ENCODE measurements at places on chromosomes 16 and 17.

DNA sequence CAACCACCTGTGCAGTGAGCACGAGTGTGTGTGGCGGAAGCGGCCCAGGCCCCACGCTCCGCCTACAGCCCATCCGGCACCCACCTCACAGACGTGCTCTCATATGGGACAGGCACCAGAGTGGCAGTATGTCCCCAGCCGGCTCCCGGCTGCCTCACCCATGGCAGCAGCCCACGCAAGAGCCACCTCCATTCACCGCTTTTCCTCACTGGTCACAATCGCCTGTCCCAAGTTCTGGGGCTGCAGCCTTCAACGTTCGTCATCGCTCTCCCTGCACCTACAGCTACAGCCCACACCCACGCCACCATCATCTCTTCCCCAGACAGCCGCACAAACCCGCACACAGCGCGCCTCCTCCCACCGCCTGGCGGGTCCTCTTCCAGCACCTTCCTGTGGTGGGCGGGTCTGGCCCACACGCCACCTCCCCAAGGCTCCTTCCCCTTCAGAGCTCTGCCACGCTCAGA lies 17.5 kb upstream of the TRAP1 start:
- DNase-seq, result no peak

DNA sequence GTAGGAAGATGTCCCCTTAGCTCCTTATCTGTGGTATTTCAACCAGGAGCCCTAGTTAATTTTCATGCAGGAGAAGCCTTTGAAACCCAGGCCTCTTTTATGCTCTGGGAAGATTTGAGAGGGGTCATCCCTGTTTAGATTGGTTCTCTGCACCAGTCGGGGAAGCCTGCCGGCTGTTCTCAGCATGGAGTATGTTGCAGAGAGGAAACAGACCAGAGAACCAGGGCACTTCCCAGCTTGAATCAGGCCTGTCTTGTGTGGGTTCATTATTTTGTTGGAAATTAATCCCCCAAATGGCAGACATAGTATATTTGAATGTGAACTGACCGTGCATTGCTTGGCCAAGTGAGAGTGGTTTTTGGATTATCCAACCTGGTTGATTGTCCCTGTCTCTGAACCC lies 1082.1 kb upstream of the RBFOX1 start:
- DNase-seq, result no peak

DNA sequence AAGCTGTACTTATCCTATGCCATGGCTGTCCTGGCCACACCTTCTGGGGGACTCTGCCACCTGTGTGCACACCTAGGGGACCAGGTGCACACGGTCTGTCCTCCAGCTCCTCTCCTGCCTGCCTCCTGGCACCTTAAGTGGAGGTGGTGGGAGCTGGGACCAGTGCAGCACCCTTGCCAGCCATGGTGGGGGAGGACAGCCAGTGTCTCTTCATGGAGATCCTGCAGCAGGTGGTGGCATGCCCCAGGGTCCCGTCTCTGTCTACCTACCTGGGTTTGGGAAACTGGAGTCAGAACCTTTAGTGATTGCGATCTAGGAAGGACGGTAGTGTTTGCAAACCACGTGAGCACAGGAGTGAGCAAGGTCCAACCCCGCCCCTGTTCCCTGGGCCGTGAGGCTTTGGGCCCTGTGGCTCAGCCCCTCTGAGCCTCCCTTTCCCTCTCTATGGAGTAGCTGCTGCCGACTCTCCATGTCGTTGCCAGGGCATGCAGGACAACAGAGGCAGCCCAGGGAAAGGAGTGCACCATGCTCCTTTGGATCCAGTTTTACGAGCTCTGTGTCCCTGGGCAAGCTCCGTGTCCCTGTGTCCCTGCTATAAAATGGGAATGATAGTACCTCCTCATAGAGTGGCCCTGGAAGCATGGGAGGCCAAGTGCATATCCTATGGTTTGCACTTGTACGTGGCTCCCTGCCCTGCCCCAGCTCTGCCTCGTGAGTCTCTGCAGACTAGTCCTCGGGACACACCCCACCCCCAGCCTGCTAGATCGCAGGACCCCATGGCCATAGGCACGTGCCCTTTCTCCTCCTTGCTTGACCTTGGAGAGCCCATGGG lies 7.1 kb downstream of the ADGRG1 start:
- DNase-seq, result no peak

- no peak for DNase-seq
Measured at GRCh38 chr17:13885953-13886889, 183.1 kb upstream of the COX10 start.

GRCh38 chr17:66652840-66653507 lies 181.9 kb upstream of the CACNG5 start:
- DNase-seq, result no peak

DNA sequence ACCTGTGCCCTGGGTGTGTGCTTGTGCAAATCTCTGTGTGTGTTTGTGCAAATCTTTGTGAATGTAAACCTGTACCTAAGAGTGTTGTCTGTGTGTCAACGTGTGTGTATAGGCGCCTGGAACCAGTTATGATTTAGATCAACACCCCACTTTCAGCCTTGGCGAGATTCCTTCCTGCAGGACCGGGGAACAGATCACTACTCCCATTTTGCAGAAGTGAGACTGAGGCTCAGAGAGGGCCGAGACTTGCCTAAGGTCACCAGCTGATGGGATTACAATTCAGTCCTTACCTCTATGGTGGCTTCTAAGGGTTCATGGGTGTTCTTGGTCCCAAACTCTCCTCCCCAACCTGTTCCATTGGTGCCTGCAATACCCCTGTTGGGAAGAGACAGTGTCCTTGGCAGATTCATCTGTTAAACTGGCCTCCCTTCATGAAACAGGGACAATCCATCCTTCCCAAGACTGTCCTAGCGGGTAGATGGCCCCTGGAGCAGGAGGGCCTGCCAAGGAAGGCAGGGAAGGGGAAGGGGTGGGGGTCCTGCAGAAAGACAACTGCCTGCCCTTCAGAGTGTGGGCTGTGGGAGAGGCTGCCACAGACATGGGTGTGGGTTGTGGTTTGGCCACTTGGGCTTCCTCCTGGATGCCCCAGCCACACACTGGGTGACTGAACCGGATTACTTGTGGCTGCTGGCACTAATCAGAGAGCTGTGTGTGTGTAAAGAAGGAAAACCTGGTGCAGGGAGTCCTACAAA lies 6.9 kb upstream of the MAPK7 start:
- DNase-seq, result peak; percentile 25

GRCh38 chr16:24497440-24497839 lies 41.9 kb upstream of the RBBP6 start:
- DNase-seq, result no peak

GRCh38 chr17:81511554-81511803 lies 1.1 kb downstream of the ACTG1 start:
- no peak for DNase-seq

DNA sequence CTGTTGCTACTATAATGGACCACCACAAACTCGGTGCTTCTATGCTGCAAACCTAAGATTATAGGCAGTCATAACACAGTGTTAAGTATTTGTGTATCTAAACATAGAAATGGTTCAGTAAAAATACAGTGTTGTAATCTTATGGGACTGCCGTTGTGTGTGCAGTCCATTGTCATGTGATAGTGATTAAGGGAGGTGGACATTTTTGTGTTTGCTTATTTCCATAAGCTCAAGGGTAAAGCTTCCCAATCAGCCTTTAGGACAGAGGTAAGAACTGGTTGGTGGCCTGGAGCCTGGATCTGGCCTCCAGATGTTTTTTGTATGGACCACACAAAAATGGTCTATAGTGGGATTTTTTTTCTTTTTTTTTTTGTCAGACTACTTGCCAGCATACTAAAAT lies 29.9 kb downstream of the WWOX start:
- no peak for DNase-seq

DNA sequence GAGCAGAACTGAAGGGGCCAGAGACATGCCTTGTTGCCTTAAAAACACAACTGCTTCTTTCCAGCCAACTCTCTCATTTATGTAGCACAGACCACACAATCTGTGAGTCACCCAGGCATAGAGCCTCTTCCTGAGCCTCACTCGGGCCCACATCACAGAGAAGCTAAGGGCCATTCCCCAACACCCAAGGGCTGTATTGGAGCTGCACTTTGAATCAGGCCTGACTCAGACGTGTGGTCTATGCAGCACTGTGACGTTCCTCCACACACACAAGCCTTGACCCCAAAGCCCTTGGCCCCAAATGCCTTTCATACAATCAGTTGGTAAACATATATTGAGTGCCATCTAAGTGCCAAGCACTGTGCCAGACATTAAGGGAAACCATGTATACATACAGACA lies 308.9 kb upstream of the DYNLRB2 start:
- no peak for DNase-seq

DNA sequence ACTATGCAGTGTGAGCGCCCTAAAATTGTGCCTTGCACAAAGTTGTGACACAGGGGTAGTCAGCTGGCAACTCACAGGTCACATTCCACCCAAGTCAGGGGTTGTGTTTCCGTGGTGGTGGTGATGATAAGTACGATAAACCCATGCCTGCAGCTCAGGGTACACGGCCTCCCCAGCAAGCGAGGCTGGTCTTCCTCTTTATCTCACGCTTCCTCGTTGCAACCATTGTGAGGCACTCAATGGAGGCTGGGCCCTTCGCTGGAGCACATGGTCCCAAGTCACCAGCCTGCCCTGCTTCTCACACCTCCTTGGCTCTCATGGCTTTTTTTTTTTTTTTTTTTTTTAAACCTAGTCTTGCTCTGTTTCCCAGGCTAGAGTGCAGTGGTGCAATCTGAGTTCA lies 307.5 kb downstream of the CPPED1 start:
- no peak for DNase-seq

GRCh38 chr17:40419559-40420331 lies 2.0 kb upstream of the TOP2A start:
- peak; percentile 67 for DNase-seq

- no peak for DNase-seq
Measured at GRCh38 chr16:83623892-83624291, 183.9 kb upstream of the HSBP1 start.

- DNase-seq, result no peak
Measured at GRCh38 chr16:970386-970765, 408 bp downstream of the LMF1 start.

- DNase-seq, result no peak
Measured at GRCh38 chr17:48611681-48612455, 1.1 kb upstream of the HOXB7 start.

GRCh38 chr17:63578769-63579111 lies 22.0 kb upstream of the TACO1 start:
- DNase-seq, result no peak

- no peak for DNase-seq
Measured at GRCh38 chr16:51236583-51236982, 85.5 kb upstream of the SALL1 start.

- peak; percentile 80 for DNase-seq
Measured at GRCh38 chr17:78242024-78242742, 10.8 kb downstream of the TMEM235 start.

DNA sequence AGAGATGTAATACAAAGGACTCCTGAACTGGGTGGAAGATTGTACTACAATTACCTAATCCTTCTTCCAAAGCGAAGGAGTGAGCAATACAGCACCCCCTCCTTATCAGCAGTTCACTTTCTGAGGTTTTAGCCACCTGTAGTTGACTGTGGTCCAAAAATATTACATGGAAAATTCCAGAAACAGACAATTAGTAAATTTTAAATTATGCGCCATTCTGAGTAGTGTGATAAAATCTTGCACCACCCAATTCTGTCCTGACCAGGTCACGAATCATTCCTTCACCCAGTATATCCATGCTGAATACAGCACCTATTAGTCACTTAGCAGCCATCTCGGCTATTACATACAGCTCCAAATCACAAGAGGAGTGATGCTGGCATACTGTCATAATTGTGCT lies 23.2 kb downstream of the VPS53 start:
- DNase-seq, result no peak

DNA sequence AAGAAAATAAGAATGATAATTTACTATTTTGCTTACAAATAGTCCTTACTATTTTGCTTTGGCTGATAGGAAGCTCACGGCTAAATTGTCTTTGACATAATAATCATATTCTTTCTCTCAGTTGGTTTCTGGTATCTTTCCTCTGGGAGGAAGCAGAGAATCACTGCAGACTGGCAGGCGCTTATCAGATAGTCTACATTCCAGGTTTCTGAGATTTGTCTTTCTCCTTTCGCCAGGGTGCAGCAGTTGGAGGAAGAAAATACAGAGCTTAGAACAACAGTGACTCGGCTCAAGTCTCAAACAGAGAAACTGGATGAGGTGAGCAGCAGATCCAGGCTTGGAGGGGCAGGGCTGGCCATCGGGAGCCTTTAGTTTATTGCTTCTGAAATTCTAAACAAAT lies 136.1 kb downstream of the RAB11FIP4 start:
- DNase-seq, result no peak

GRCh38 chr17:46911311-46911710 lies 11.6 kb upstream of the GOSR2 start:
- DNase-seq, result no peak

DNA sequence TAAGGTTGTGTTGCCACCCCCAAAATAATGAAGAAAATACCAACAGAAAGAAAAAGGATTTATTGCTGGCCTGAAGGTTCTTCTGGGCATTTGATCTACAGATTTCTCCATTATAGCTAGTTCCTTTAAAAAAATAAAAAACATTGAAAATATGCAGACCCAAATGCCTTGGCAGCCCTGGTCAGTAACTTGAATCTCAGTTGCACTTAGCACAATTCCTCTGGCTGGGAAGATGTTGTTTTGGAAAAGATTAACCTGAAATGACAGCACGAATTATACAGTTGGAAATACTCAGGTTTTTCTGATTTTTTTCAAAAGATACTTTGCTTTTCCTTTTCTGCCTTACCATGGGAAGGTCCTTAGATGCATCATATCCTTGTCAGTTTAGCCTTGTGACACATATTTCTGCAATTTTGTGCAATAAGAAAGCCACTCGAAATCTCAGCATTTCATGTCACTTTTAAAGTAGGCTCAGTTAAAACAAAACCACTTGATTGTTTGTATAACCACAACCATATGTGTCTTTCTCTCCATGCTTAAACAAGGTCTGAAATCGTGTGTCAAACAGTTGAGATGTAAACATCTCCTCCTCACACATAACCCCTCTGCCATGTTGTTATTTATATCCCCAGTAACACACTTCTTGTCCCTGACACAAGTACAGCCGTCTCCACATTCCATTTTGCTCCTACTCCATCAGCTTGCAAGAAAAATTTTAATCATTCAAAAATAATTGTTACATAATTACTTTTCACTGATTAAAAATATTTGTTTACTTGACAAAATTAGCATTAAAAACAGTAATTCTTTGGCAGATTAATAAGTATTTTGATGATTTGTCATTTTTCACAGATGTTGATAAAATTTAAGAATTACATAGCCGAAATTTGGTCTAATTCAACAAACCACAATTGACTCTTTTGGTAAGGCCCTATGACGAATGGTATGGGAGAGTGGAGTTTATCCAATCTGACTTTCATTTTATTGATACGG lies 61.1 kb downstream of the SIAH1 start:
- no peak for DNase-seq

- DNase-seq, result no peak
Measured at GRCh38 chr16:28279006-28279405, 13.3 kb upstream of the SBK1 start.

All from KBM-7 (cell line).